ENCODE measurements at places on chromosomes 5 and 9.

- DNase-seq: no peak
Observed at GRCh38 chr5:144298658-144299057, 128.0 kb downstream of the KCTD16 start.

- no peak for DNase-seq
Observed at GRCh38 chr5:178068293-178068692, 45.0 kb upstream of the N4BP3 start.

DNA sequence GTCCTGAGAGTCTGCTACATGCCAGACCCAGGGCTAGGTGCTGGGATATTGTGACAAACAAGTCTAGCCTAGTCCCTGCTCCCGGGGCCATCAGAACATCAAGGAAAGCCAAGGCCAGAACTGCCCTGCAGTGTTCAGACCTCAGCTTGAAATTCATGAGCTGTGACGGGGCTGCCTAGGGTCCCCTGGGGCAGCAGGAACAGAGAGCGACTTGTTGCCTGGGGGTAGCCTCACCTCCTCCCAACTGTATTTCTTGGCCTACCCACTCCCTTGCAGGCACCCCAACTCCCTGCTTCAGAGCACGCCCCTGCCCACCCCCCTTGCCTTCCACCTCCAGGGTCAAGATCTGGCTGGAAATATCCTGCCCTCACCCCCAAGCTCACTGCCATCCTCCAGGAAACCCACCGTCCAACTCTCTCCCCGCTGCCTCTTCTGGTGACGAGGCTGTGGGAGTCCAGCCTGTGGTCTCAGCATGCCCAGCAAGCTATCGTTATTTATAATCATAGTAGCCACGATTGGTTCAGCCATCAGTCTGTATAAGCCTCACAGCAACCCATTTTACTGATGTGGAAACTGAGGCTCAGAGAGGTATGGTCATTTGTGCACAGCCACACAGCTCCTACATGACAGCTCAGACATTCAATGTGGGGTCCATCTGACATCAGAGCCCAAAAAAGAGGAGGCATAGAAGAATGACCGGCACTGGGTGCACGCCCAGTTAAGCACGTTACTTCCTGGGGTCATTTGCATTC lies 10.7 kb downstream of the DNM1 start:
- no peak for DNase-seq

DNA sequence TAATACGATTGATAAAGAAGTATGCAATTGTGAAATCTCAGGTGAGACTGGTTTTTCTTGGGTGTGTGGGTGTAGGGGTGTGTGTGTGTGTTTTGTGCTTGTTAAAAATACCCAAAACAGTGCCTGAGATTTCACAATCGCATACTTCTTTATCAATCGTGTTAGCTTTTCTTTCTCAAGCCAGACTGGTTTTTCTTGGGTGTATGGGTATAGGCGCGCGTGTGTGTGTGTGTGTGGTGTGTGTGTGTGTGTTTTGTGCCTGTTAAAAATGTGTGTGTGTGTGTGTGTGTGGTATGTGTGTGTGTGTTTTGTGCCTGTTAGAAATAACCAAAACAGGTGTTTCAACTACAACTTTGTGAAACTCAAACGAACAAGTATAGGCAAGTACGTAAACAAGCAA lies 53.7 kb downstream of the CERT1 start:
- DNase-seq: no peak

- DNase-seq: no peak
Observed at GRCh38 chr9:16121168-16121567, 568.3 kb downstream of the CCDC171 start.

DNA sequence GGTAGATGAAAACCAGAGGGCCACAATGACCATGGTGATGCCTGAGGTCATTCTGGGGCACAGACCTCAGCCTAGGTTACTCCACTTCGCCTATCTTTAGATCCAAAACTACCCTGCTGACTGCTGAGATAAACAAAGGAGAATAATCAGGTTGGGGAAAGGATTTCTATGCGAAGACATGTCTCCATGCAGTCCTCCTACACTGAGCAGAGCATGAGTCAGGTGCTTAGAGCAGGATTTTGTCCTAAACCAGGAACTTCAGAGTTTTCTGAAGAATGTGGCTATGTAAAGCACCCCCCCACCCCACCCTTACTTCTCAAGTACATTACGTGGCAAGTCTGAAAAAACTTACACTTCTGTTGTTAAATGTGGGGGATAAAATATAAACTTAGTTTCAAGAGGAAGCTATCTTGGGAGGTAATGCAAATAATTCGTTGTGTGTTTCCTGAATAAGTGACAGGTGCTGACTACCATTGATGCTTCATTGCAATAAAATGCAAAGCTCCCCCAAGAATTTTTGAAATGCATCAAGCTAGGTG lies 19.4 kb downstream of the PDCD1LG2 start:
- no peak for DNase-seq

All from stimulated activated CD4-positive, alpha-beta T cell treated with anti-CD3 and anti-CD28 coated beads, Interleukin-1b, Interleukin-23, amount 100 ng/mL, for 1 hour (primary cell).